ENCODE measurements at places on chromosomes 5 and 9.

DNA sequence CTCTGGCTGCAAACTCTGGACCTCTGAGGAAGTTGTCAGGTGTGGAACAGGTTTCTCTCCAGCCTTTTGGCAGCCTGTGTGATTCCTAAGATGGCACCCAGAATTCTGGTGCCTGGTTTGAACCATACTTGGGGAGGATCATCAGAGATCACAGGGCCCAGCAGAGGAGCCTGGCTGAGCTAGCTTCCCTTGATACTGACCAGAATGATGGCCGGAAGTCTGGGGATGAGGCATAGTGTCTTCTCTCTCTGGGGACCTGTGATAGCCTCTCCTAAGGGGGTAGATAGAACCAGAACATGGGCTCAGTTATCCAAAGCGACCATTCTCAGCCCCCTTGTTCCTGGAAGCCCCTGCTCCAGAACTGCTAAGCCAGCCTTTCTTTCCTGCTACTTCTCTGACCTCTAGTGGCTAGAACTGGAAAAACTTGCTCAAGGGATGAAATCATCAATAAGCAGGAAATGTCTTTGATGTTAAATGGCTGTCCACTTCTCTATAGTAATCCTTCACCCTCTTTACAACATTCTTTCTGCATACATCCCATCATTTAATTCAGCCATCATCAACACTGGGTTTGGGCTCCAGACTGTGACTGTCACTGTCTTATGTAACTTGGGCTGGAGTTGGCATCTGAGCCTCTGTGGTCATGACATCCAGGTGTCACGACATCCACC is 55.1 kb downstream of the C9orf152 start:
- peak; percentile 44 for DNase-seq

DNA sequence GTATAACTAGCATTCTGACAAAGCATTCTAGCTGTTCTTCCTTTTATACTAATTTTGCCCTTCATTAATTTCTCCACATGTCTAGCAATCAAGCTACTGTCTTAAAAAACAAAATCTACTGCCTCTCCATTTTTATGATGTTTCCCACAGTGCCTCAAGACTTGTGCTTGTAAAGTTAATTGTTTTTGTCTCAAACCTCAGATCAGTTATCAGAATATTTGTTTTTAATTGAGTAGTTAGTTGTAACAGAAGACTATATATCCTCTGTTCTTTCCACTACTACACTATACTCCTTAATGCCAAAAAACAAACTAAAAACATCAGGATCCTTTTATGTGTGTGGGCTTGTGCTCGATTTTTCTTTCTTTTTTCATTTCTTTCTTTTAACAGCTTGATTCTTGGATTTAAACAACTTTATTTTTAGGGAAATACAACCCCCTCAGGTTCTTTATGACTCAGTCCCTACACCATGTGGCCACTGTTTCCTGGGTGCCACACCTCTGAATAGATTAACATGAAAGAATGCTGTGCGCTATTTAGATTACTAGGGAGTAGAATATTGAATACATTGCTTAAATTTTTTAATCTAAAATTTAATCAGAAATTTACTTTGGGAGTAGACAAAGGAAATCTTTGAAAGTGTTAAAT is 1.2 kb downstream of the ASPN start:
- DNase-seq, result no peak

GRCh38 chr9:73437758-73438157 is 286.1 kb downstream of the ANXA1 start:
- DNase-seq, result no peak

- DNase-seq, result no peak
Measured at GRCh38 chr9:89657765-89658164, 53.0 kb downstream of the GADD45G start.

DNA sequence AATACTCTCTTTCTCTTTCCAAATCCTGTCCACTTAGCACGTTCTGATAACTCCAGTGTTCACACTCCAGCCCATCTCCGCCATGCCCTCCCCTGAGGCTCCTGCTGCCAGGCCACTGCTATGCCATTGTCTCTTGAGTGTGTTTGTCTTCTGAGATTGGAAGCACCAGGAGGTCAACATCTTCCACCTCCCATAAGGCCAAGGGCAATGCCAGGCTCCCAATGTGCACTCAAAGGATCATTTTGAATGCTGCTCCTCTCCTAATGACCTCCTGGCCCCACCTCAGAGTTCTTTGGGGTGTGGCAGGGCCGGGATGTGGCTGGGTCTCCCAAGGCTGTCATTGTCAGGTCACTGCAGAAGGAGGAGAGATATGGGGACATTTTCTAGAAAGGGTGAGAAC is 19.5 kb downstream of the IGIP start:
- DNase-seq, result no peak
